ENCODE measurements at places on chromosomes 16 and 17.
A peak's percentile ranks its signal among the peaks of the same experiment; 100 is the strongest.

- DNase-seq: peak; percentile 81
Observed at GRCh38 chr17:57902800-57903759, 52.1 kb downstream of the CUEDC1 start.

GRCh38 chr16:23254338-23254737, 47.8 kb upstream of the SCNN1B start:
- peak; percentile 48 for DNase-seq

GRCh38 chr17:70535986-70536385, 366.7 kb downstream of the KCNJ2 start:
- DNase-seq: no peak

- no peak for DNase-seq
Observed at GRCh38 chr17:72588561-72588960, 467.7 kb downstream of the SOX9 start.

DNA sequence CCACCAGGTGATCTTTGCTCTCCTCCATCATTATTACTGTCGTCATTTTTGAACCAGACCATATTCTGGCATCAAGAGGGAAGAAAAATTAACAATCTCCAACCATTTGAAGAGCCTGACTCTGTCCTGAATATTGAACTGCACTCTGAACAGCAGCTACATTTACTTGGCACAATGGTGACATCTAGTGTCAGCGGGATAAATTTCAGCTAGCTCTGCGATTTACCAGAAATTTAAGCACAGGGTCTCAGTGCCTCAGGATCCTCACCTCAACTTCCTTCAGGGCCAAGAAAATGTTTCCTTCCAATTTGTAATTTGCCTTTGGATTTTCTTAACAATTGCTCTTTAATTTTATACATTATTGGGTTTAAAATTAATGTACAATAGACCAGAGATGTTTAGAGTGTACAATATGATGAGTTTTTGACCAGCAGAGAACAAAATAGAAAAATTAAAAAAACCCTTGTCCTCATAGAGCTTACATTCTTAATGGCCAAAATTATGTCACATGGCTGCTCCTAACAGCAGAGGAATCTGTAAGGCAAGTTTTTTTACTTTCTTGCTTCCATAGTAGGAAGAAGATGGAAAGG, 10.7 kb upstream of the ZNF19 start:
- peak; percentile 66 for DNase-seq

GRCh38 chr17:58356231-58356630, 4.2 kb upstream of the SUPT4H1 start:
- DNase-seq: no peak

DNA sequence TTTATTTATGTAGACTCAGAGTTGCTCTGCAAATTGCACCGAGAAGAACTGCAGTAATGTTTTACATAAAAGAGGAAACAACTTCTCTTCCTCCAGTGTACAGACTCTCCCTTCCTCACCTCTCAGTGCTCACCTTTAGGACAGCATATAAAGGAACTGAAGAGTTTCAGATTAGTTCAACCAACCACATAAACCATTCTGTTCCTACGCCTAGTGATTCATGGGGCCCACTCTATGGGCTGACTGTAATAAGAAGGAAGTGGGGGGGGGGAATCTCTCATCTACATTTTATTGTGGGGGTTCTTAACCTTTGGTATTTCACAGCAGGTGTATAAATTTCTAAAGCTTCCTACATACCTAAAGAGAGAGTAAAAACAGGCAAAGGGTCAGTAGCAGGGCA, 18.3 kb downstream of the ZSWIM7 start:
- DNase-seq: no peak

GRCh38 chr16:23121024-23121423, 28.2 kb downstream of the USP31 start:
- no peak for DNase-seq

- peak; percentile 47 for DNase-seq
Observed at GRCh38 chr16:85028685-85029407, 1.3 kb downstream of the KIAA0513 start.

DNA sequence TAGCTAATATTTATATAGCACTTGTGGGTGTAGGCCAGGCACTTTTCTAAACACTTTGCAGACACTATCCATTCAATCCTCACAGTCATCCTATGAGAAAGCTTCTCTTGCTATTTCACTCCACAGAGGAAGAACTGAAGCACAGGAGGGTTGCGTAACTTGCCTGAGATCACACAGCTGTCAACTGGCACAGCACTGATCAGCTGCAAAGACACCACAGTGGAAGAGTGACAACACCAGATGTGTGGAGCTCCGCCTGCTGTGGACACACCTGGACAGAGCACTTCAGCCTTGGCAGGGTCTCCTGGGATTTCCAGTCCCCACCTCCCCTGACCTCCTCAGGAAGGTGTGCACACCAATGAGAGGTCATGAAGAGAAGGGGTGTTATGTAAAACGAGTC, 13.3 kb upstream of the CNEP1R1 start:
- DNase-seq: no peak

- DNase-seq: no peak
Observed at GRCh38 chr16:1777375-1778199, 4.7 kb upstream of the MRPS34 start.

- DNase-seq: no peak
Observed at GRCh38 chr17:40095351-40095943, 4.9 kb downstream of the NR1D1 start.

GRCh38 chr16:54506214-54506580, 219.6 kb upstream of the IRX3 start:
- no peak for DNase-seq

DNA sequence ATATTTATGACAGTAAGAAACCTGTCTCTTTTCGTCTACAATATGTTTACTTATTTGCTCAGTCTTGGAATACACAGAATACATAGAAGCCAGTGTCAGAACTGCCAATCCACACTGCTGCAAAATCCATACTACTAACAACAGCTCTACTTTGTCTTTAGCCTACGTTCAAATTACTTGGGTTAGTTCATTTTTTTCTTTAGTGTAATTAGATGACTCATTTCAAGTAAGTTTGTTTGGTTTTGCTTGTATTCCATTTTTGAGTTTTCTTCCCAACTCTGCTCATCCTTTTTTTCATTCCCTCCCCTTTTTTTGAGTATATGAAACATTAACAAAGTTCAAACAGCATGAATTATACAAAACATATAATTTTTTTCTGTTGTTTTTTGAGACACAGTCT, 16.9 kb downstream of the CMC2 start:
- peak; percentile 41 for DNase-seq

- peak; percentile 63 for DNase-seq
Observed at GRCh38 chr16:28186752-28187151, 25.0 kb downstream of the XPO6 start.

- DNase-seq: peak; percentile 93
Observed at GRCh38 chr16:56477096-56477878, 25.9 kb downstream of the OGFOD1 start.

- peak; percentile 95 for DNase-seq
Observed at GRCh38 chr16:88772871-88773811, 11.9 kb downstream of the PIEZO1 start.

DNA sequence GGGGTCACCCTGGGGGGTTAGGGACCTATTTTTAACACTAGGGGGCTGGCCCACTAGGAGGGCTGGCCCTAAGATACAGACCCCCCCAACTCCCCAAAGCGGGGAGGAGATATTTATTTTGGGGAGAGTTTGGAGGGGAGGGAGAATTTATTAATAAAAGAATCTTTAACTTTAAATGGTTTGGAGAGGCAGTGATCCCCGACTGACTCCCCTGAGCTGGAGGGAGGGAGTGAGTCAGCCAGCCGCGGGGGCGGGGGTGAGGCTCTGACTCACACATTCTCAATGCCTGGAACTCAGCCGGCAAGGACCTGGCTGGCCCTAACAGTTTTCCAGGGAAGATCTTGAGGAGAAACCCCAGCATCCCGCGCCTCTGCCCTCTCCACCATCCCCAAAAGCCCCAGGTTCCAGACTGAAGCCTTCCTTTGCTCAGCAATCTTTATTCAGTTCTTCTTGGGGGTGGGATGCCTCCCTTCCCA, 1.5 kb downstream of the HCFC1R1 start:
- peak; percentile 95 for DNase-seq

GRCh38 chr17:42543190-42544079, 7.4 kb downstream of the NAGLU start:
- no peak for DNase-seq

- DNase-seq: peak; percentile 40
Observed at GRCh38 chr16:69404275-69404805, 18.5 kb upstream of the TERF2 start.

GRCh38 chr17:19328441-19329061, 34.0 kb downstream of the B9D1 start:
- DNase-seq: no peak

DNA sequence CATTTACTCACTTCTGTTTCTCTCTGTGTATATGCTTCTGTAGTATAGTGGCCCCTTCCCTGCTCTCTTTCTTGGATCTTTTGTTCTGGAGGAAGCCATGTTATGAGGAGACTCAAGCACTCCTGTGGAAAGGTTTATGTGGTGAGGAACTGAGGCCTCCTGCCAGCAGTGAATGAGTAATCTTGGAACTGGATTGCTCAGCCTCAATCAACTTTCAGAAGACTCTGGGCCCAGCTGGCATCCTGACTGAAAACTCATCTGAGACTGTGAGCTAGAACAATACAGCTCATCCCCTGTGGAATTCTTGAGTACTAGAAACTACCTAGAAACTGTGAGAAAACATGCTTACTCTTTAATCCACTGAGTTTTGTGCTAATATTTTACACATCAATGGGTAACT, 133.1 kb upstream of the ZKSCAN2 start:
- DNase-seq: no peak

DNA sequence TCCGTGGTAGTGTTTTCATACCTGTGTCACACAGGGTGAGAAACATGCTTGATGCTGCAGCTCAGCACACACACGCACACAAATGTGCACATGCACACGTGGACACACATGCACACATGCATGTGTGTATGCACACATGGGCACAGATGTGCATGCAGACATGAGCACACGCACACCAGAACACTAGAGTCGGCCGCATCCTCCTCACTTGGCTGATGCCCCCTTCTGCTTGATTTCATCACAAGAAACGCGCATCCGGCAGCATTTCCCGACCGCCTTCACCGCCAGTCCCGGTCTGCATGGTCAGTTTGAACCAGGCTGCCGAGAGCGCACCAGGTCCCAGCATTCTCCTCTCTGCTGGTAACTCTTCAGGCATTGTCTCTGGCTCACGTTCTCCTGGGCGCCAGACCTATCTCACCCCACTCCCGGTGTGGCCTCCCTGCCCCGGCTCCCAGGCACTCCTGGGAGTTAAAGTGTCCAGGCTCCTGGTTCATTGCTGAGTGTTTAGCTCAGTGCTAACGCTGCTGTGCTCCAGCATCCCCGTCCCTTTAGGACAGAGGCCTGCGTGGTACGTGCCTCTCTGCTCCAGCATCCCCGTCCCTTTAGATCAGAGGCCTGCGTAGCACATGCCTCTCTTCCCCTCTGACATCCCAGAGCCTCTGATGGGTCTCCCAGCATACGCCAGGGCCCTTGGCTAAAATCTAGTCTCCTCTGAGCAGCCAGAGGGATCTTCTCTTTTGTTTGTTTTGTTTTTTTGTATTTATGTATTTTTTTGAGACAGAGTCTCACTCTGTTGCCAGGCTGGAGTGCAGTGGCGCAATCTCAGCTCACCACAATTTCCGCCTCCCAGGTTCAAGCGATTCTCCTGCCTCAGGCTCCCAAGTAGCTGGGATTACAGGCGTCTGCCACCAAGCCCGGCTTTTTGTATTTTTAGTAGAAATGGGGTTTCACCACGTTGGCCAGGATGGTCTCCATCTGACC, 16.0 kb downstream of the BAIAP2 start:
- DNase-seq: no peak

DNA sequence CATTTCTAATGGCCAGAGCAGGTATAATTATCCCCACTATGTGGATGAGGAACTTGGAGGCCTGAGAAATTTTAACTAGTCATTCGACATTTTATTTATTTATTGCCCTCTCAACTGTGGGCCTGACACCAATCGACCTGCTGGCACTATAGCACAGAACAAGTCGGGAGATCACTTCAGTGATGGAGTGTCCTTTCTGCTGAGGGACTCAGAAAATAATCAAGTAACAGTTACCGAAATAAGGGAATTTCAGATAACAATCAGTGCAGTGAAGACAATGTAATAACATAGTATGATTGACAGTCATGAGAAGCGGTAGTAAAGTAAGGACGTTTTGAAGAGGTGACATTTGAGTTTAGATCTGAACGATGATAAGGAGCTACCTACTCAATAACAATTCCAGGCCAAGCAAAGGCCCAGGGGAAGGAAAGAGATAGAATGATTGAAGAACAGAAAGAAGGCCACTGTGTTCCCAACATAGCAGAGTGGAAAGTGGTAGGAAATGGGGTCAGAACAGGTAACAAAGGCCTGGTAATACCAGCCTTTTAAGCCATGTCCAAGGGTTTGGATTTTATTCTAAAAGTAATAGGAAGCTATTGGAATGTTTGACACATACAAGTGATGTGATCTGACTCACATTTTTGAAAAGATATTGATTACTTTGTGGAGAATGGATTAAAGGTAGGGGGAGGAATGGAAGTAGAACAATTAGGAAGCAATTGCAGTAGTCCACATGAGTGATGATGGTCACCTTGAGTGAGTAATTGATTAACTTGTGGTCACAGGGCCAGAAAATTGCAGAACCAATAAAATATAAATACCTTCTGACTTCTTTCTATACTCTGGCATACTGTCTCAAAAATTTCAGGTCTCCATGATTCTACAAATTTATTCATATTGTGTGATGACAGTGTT, 1.4 kb downstream of the STXBP4 start:
- no peak for DNase-seq

- DNase-seq: peak; percentile 85
Observed at GRCh38 chr17:45341533-45342158, 24.8 kb upstream of the MAP3K14 start.

- DNase-seq: no peak
Observed at GRCh38 chr16:79186196-79186595, 414.3 kb downstream of the MAF start.

DNA sequence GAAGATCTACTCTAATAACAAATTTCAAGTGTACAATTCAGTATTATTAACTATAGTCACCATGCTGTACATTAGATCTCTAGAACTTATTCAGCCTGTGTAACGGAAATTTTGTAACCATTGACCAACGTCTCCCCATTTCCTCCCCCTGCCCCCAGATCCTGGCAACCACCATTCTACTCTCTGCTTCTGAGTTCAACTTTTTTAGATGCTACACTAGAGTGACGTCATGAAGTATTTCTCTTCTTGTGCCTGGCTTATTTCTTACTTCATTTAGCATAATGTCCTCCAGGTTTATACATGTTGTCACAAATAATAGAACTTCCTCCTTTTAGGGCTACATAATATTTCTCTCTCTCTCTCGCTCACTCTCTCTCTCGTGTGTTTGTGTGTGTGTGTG, 157.5 kb downstream of the ANKFN1 start:
- DNase-seq: no peak

GRCh38 chr16:27335349-27336053, 21.7 kb downstream of the IL4R start:
- DNase-seq: peak; percentile 54

GRCh38 chr16:80744856-80745255, 59.5 kb downstream of the CDYL2 start:
- no peak for DNase-seq
